ENCODE measurements at places on chromosomes 4 and X. TPM values are rescaled to one million over a fixed set of nuclear protein-coding genes. Genes with fewer than 3 reads are reported as not detected.

The ANKRD17 gene
- 23.9 TPM for total RNA-seq

The C4orf50 gene
- not detected for total RNA-seq

The IGSF1 gene
- 0.40 TPM for total RNA-seq

DNA sequence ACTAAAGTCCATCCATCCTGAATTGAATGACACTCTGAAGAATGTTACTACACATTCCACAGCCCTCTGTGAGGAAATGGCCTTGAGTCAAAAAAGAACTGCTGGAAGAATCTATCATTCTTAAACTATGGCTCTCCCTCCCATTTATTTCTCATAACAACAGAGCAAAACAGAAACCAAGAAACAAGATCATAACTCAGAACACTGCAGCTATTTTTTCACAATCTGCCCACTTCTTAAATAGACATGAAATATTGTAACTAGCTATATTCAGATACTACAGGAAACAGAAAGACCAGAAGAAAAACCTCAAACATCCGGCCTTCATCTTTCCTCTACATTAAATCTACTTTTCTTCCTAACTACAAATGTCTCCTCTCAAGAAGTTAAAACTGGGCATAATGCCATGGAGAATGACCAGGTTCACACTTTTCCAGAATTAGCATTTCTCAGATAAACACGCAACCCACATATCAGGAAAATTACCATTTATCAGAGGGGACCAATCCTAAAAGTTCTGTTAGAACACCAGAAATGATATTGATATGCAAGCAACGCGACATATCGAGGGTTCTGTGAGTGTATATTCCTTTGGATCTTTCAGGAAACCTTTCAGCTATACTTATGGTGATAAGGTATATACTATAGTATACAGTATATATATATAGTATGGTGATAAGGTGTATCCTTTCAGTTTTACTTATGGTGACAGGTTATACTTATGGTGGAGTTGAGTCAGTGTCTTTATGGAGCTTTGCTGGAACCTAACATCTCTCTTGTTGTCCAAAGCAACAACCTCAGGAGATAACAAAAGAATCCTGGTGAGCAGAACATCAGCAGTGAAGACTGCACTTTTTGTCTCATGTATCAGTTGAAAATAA lies 60.4 kb upstream of the IRF2 start:
- DNase-seq = no peak

GRCh38 chr4:133162941-133163340 lies 13.8 kb downstream of the PCDH10 start:
- no peak for DNase-seq

Data from left lobe of liver (tissue), 2 donors.